Activated CD4-positive, alpha-beta T cell treated with anti-CD3 and anti-CD28 coated beads for 24 hours (primary cell): ENCODE measurements at places on chromosomes 7 and 10.
A peak's percentile ranks its signal among the peaks of the same experiment; 100 is the strongest.

GRCh38 chr10:129743738-129744133, 220.3 kb downstream of the EBF3 start:
- no peak for DNase-seq

GRCh38 chr7:22426463-22427094, 69.6 kb upstream of the RAPGEF5 start:
- no peak for DNase-seq

DNA sequence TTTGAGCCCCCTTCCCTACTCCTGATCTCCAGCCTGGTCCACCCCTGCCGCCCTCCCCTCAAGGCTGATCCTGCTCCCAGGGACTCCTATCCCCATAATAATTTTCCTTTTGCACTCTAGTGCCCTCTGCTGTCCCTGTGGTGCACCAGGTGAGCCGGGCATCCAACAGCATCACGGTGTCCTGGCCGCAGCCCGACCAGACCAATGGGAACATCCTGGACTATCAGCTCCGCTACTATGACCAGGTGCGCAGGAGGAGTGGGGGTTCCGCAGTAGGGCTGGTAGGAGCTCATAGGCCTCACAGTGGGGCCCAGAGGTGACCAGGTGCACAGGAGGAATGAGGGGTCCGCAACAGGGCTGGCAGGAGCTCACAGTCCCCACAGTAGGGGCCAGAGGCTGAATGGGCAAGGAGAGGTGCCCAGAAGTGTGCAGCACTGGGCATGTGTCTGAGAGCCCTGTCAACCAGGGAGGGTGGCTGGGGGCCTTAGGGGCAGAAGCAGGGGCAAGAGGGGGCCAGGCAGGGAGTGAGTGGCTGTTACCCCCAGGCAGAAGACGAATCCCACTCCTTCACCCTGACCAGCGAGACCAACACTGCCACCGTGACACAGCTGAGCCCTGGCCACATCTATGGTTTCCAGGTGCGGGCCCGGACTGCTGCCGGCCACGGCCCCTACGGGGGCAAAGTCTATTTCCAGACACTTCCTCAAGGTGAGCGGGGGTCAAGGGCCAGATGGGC, 11.7 kb downstream of the EPHB6 start:
- no peak for DNase-seq

DNA sequence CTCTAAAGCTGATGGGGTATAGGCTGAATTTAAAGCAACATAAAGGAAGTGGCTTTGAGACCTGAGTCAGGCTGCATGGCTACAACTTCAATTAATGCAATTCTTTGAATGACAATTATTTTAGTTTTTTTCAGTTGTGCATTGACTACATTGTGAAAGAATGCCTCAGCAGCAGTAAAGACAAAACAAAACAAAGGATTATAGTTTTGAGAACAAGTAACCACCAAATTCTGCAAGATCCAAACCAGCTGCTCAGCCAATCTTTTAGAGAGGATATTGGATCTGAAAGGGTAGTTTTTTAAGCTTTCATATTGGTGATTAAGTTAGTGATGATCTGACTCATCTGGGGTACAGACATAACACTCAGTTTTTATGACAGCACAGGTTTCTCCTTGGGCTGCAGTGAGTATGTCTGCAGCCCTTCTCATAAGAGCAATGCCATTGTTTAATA, 40.6 kb upstream of the ABCA13 start:
- DNase-seq = no peak

DNA sequence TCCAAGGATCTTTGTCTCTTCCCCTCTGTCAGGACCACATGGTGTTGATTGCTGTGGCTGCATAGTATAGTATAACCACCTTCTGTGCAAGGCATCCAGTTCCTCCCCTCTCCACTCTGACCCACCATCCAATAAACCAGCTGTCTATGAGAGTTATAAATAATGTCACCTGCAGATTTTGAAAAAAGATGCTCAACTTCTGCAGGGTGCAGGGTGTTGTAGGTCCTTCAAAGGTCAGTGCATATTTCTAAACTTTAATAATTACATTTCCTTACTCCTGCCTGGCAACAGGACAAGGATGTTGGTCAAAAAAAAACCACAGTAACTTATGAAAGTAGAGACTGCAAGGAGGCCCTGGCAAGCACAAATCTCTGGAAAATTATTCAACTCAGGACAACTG, 166.2 kb downstream of the PKD1L1 start:
- DNase-seq = no peak

DNA sequence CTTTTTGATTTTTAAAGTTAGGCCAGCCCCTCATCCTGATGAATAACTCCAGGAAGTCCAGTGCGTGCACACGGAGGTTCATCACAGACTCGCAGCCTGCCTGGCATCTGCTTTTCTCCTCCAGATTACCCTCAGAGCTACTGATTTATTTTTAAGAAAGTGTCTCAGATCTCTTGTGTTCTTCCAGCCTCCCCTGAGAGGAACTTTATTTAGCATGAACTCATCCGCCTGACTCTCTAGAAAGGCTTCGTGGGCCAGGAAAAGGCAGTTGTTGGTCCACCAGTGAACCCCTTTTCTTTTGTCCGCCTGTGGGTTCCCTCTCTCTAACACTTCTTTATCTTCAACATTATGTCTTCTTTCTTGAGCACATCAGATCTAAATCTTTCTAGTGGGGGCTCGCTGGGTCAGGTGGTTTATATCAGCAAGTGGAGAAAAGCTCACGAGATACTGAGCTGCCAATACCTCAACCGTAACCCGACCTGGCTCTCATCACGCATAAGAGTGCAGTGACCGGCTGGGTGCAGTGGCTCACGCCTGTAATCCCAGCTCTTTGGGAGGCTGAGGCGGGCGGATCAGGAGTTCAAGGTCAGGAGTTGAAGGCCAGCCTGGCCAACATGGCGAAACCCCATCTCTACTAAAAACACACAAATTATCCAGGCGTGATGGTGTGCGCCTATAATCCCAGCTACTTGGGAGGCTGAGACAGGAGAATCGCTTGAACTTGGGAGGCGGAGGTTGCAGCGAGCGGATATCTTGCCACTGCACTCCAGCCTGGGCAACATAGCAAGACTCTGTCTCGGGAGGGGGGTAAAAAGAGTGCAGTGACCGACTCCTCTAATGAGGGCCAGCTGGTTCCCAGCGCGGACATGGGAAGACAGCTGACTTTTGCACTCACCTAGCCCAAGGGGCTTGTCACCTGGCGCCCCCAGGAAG, 162.3 kb downstream of the CCDC3 start:
- no peak for DNase-seq

DNA sequence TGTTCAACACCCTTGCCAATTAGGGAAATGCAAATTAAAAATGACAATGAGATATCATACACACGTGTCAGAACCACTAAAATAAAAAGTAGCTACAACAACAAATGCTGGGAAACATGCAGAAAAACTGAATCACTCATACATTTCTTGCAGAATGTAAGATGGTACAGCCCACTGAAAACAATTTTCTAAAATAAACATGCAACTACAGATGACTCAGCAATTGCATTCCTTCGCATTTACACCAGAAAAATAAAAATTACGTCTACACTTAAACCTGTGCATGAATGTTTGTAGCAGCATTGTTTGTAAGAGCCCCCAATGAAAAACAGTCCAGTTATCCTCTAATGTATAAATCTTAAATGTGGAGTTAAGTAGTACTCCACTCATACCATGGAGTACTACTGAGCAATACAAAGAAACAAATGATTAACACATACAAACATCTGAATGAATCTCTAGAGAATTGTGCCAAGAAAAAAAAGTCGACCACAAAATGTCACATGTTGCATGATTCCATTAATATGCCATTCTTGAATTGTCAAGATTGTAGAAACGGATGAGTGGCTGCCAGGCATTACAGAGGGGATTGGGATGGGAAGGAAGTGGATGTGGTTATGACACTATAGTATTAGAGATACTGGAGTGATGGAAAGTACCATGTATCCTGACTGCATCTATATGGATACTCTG, 134.6 kb upstream of the NPSR1 start:
- DNase-seq = no peak

- DNase-seq = no peak
Measured at GRCh38 chr10:49055221-49055849, 60.0 kb downstream of the VSTM4 start.

GRCh38 chr10:84256510-84257342, 11.9 kb downstream of the RGR start:
- DNase-seq = peak; percentile 50

DNA sequence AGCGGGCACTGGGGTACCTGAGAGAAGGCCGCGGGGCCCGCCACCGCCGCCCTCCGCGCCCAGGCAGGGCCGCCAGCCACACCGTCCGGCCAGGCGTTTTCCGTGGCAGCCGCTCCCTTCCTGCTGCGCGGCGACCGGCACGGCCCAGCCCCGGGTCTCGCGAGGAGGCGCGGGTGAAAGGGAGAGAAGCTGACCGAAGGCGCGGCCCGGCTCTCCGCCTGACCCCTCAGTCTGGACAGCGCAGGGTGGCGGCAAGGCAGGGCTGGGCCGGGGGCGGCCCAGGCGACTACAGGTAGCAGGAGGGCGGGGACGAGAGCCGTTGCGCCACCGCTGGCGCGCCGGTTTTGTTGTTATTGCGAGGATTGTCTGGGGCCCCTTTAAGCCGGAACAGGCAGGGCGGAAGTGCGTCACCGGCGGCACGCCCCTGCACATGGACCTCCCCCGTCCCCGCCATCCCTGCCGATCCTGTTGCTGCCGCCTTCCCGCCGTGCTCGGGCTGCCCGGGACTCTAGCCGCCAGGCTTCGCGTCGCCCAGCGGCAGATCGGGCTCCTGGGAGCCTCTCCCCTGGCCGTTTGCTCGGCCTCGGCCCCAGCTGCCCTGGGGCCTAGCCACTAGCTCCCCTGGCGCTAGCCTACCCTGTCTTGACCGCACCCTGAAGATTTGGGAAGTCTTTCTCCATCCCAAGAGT, at the start of gene HERPUD2:
HERPUD2 (minus strand) TSS at position 352 of the 689 bp plus-strand sequence. CDS start 805 bp downstream, outside the sequence.
- peak; percentile 85 for DNase-seq

DNA sequence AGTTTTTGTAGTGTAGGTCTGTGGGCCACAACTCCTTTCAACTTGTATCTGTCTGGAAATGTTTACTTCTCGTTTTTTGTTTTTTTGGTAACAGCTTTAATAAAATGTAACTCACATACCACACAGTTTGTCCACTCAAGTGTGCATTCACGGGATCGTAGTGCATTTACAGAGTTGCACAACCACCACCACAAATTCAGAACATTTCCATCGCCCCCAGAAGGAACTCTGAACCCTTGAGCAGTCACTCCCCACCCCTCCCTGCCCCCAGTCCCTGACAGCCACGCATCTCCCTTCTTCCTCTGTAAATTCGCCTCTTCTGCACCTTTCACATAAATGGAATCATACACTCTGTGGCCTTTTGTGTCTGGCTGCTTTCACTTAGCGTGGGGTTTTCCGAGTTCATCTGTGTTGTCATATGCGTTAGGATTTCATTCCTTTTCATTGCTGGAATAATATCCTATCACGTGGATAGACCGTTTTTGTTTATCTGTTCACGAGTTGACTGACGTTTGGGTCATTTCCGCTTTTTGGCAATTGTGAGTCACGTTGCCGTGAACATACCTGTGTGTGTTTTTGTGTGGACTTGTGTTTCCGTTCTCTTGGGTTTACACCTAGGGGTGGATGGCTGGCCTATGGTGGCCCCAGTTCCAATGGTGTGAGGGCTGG, 10.3 kb downstream of the JAKMIP3 start:
- DNase-seq = no peak

GRCh38 chr7:38189231-38189938, 11.3 kb downstream of the STARD3NL start:
- DNase-seq = no peak

GRCh38 chr7:47453093-47454061, 128.5 kb downstream of the TNS3 start:
- DNase-seq = no peak

- no peak for DNase-seq
Measured at GRCh38 chr7:155939350-155939749, 127.1 kb upstream of the SHH start.

- no peak for DNase-seq
Measured at GRCh38 chr7:66265566-66265965, 60.4 kb downstream of the TPST1 start.

GRCh38 chr10:45319702-45320101, 4.3 kb upstream of the OR13A1 start:
- no peak for DNase-seq

GRCh38 chr10:34736976-34737771, 77.9 kb downstream of the PARD3 start:
- DNase-seq = no peak

DNA sequence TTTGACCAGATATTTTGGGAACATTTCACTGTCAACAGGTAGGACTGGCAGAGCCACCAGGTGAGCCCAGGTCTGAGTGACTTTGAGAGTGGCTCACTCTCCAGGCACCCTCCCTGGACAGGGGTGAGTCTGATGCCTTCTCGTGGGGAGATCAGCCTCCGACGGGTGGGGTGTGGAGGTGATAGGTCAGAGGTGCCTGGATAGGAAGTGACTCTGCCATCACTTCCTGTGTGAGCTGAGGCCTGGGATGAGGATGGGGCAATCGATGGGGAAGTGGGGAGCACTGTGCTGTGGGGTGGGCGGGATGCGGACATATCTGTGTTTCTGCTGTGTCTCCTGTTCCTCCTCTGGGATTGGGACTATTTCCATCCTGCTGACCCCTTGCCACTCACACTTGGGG, 34.6 kb downstream of the IFT22 start:
- DNase-seq = no peak

- DNase-seq = no peak
Measured at GRCh38 chr7:2212906-2213305, 19.8 kb downstream of the MAD1L1 start.

GRCh38 chr7:129958643-129959470, 6.1 kb upstream of the UBE2H start:
- DNase-seq = no peak

- no peak for DNase-seq
Measured at GRCh38 chr10:1413823-1414222, 323.5 kb downstream of the ADARB2 start.

DNA sequence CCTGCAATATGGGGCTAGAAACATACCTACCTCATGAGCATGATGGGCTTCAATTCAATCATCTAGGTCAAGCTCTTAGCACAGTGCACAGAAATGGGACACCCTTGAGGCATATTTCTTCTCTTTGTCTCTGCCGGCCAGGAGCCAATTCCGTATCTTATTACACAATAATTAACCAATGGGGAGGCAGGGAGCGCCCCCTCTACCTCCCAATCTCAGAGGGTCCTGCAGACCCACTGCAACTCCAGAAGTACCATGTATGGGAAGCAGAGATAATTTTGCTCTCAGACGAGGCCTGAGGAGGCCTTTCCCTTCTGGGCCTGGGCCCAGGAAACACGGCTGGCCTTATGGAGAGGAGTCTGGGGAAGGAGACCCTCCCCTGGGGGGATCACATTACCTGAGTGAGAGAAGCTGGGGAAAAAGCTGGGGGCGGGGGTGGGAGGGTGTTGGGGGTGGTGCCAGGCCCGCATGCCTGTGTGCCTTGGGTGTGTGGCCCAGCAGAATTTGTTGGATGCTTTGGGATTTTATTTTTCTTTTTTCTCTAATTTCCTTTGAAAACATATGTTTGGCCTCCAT, 155.5 kb downstream of the UBE2H start:
- DNase-seq = no peak

GRCh38 chr7:118995350-118995749, 770.8 kb downstream of the ANKRD7 start:
- no peak for DNase-seq

DNA sequence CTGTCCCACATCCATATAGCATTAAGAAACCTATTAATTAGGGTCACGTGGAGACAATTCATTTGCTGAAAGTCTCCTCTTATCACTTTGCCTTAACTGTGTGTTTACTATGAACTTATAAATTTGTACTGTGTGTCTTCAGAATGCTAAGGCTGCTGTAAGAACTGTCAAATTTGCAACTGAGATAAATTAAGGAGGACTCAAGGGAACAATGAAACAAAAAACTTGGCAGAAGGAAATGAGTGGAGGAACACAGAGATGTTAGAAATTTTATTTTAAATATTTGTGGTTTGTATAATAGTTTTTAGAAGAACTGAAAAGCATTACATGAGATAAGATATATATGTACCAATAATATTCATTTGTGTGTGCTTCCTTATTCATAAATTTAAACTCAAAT, 1005.3 kb upstream of the SORCS1 start:
- DNase-seq = no peak
